ENCODE measurements at places on chromosomes 16 and 17.

DNA sequence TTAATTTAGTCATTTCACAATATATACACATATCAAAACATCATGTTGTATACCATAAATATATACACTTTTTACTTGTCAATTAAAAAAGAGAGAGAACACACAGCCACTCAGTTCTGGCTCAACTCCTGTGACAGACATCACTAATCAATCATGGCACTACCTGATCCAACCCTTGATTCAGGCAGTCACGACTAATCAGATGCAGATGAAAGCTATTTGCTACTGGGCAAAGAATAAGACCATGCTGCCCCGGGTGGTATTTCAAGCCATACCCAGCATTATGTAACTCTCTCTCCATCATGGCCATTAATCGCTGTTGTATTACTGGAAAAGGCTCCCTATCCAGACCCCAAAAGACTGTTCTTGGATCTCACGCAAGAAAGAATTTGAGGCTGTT lies 345.7 kb downstream of the HAPSTR1 start:
- no peak for DNase-seq

DNA sequence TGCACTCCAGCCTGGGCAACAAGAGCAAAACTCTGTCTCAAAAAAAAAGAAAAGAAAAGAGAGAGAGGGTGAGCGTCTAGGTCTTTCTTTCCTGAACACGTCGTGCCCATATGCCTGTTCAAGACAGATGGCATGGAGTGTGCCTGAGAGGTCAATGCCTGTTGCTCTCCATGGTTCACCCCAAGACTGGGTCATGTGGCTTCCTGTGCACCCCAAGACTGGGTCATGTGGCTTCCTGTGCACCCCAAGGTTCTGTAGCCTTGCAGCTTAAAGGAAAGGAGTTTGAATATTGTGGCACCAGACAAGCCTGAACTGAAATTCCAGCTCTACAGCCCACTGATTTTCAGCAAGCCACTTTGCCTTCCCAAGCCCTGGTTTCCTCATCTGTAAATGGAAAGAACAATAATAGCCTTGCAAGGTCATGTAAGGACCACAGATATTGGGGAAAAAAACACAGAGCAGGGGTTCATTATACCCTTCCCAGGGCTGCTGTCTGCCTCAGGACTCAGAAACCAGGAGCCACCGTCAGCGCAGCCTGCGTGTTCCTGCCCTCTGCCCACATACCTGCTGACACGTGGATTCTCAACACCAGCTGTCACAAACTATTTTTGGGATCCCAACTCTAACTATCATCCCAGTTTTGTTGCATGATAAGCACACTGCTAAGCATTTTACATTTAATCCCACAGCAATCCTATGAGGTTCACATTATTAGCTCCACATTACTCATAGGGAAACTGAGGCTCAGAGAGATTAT lies 18.0 kb upstream of the NAGS start:
- DNase-seq, result no peak

DNA sequence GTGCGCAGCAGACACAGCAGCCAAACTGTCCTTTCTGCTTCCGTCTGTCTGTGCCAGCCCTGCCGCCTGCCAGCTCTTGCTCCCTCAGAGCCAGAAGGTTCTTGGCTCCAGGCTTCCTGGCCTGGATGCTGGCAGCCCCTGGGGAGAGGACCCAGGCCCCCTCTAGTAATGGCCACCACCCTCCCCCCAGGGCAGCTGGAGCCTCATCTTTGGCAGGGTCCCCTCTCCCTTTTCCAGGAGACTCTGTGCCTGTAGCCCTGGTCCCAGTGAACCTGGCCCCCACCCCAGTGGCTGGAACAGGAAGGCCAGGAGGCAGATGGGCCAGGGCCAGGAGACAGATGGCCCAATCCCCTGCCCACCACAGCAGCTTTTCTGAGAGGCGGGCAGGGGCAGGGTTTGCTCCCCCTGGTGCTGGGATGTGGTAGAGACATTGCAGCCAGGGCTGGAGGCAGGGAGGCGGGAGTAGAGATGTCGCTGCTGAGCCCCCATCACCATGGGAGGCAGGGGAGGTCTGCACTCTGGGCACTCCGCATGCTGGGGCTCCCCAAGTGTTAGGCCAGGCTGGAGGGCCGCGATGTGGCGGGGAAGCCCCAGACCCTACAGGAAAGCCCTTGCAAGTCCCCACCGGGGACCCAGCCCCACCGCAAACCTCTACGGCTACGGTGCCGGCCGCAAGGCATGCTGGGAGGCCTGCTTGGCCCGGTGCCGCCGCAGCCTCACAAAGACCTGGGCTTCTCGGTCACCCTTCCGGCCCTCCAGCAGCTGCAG lies 16.7 kb downstream of the UNC13D start:
- DNase-seq, result peak; percentile 26

DNA sequence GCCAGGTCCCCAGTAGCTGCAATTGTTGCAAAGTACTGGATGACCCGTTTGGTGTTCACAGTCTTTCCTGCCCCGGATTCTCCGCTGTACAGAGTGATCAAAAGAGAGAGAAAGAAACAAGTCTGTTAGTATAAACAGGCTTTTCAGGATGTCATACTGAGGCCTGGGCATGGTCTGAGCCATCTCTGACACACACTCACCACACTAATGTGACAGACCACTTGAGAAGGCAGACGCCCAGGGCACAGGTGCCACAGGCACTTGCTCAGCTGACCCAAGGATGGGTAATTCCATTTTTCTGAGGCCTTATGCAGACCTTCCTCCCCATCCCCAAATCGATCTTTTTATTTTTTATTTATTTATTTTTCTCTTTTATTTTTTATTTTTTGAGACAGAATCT lies 7.5 kb downstream of the MYH3 start:
- no peak for DNase-seq

GRCh38 chr16:87017371-87018012 lies 299.7 kb downstream of the C16orf95 start:
- no peak for DNase-seq

DNA sequence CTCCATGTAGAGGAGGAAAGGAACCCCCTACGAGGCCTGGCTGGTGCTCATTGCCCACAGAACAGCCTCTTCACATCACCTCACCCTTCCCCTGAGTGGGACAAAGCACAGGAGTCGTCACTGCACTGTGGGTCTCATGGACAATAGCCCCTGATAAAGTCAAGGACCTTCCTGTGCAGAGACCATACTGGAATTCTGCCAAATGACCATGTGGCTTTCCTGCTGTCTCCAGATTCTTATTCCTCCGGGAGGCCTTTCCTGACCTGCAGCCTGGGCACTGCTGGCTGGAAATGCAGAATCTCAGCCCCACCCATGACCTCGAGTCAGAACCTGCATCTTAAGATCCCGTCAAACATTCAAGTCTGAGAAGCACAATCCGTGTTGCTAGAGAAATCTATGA lies 60.5 kb upstream of the ERN1 start:
- DNase-seq, result no peak

DNA sequence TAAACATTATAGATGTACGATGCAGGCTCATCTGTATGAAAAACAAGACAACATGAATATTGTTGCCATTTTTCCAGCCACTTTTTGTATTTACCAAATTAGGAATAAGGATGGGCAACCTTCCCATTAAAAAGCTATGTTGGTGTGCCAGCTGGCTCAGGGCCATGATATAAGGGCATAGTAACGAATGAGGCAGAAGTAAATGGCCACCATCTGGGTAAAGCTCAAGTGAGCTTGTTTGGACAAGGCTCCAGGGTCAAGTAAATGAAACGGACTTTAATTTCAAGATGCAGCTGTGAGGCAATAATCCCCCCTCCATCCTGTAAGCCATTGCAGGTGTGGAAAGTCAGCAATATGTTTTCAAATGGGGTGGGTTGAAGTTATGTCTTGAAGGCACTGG lies 930.9 kb upstream of the CDH8 start:
- DNase-seq, result no peak

DNA sequence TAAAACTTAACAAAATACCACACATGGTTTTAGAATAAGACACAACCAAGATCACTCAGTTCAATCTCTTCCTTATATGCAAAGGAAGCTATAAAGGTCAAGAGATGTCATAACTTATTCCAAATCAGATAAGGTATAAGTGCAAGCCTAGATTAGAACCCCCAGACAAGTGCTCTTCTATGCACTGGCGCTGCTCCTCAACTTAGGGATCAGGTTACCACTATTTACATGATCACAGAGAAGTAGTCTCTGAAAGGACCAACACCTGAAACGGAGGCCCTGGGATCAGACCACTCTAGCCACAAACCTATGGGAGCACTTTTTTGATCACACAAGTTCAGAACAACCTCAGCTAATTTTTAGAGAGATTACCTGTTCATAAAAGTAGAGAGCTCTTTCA lies 16.6 kb downstream of the COPS3 start:
- DNase-seq, result peak; percentile 14

- DNase-seq, result no peak
Measured at GRCh38 chr17:49369760-49370159, 7.7 kb upstream of the ZNF652 start.

GRCh38 chr16:26665166-26665939 lies 401.4 kb upstream of the C16orf82 start:
- DNase-seq, result peak; percentile 97

DNA sequence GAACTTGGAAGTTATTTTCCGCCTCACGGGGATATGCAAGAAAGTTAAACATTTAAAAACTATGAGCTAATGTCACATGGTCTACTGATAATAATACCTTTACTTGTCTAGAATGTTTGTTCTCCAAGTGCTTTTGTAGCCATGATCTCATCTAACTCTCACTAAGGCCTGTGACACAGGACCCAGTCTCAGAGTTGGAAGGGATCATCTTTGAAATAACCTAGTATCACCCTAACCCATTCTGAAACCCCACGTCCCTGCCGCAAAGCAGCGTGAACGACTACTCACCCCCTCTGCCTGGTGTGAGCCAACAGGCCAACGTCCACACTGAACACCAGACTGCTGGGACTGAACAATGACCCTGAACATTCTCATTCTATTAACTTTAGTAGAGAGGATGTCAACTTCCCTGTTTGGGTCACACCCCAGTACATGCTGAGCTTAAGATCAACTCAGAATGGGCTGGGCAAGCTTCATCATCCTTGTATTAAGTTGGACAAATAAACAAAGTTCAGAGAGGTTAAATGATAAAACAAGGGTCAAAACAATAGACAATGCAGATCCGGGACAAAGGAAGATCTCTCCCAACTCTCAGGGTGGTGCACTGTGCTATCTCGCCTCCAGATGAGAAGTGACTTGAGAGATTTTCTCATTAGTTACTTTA lies 54.8 kb upstream of the BCAR1 start:
- DNase-seq, result no peak

DNA sequence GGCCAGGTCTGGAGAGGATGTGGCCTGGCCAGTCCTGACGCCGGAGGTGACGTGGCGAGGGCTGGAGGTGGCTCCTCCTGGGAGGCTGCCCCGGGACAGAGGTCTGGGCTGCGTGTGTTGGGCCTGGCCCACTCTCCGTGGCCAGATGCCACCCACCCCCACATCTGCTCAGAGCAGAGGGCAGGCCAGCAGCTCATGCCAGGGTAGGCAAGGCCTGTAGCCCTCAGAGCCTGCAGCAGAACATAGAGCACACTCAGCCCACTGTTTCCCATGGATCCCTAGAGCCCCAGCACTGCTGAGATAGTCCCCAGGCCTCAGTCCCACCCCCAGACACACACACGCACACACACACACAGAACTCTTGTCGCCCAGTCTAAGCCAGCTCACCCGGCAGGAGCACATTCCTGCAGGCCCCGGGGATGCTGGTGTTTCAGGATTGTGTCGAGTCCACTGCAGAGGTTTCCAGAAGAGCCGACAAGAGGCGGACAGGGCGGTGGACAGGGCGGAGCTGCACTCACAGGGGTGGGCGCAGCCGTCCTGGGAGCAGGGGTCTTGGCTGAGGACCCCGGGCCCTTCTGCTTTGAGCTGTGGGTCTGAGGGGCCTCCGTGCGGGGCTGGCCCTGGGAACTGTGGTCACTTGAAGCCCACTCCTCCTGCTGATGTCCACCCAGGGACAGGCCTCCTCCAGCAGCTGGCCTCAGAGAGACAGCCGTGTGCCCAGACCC lies 33.4 kb downstream of the SOX8 start:
- DNase-seq, result no peak

- DNase-seq, result no peak
Measured at GRCh38 chr16:82177555-82177954, 7.5 kb upstream of the MPHOSPH6 start.

DNA sequence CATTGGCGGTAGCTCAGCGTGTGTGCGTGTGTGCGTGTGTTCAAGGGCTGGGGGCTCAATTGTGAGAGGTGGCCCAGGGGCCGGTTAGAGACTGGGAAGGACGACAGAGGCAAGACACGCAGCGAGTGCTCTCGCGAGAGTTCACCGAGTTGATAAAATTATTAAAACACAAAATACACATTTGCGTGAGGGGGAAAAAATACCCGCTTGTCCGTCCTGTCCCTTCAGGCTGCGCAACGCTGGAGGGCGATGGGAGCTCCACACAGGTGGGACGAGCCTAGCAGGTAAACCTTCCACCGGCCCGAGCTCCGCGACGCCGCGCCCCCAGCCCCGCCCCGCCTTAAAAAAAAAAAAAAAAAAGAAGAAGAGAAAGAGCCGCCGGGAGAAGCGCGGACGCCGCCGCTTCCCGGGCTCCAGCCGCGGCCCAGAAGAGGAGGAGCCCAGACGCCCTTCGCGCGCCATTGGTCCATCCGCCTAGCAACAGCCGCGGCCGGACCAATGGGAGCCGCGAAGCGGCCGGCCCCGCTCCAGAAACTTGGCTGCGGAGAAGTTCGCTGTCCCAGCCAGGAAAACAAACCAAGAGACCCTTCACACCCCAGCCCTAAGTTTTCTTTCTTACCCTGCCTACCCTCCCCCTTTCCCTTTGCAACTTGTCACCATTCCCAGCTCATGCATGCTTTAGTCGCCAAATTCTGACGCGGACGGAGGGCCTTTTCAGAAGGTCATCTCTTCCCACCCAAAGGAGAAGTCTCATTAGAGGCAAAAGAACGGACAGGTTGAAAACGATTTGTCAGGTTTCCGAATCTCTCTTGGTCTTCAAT lies 169.9 kb upstream of the MAF start:
- DNase-seq, result peak; percentile 75

DNA sequence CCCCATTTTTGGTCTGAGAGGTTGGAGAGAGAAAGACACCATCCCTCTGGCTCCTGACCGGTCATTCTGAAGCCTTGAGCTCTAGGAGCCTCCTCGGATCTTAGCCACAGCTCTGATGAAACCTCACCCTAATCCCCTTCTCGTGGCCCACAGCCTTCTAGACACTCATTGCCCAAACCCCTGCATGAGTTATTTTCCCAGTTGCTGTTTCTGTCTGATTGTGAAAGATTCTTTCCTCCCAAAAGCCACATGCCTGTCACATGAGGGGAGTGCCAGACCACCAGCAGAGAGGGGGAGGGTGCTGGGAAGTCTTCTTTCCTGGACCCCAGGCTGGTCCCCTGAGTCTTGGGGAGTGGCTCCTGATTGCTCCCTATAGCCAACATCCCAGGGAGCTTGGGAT lies 17.6 kb upstream of the ABR start:
- DNase-seq, result no peak

- no peak for DNase-seq
Measured at GRCh38 chr16:84159800-84160199, 14.7 kb downstream of the DNAAF1 start.

- DNase-seq, result no peak
Measured at GRCh38 chr16:4868026-4868425, 20.7 kb downstream of the UBN1 start.

- DNase-seq, result no peak
Measured at GRCh38 chr17:81040791-81041337, 5.9 kb downstream of the BAIAP2 start.

GRCh38 chr16:22788193-22788530 lies 25.8 kb upstream of the HS3ST2 start:
- DNase-seq, result no peak
